GM23338 (cell line): ENCODE measurements at places on chromosomes 7 and 10. TPM values are rescaled to one million over a fixed set of nuclear protein-coding genes. Genes with fewer than 3 reads are reported as not detected.

Gene GIMAP6
- total RNA-seq, result not detected in 2 replicates

Gene SYT15B
- total RNA-seq, result 0.08 and 0.24 TPM in 2 replicates

Gene CH25H
- total RNA-seq, result 0.47 and 1.3 TPM in 2 replicates

Gene OR2A5
- not detected in 2 replicates for total RNA-seq

Gene AKR1C4
- not detected in 2 replicates for total RNA-seq

Gene KAZALD1
- 1.2 and 1.3 TPM in 2 replicates for total RNA-seq

Gene PRR15
- total RNA-seq, result 15.5 and 17.4 TPM in 2 replicates

Gene MALRD1
- 0.42 and 1.1 TPM in 2 replicates for total RNA-seq

Gene LEP
- not detected in 2 replicates for total RNA-seq

Gene PDZD7
- total RNA-seq, result 1.7 and 2.3 TPM in 2 replicates

Gene RADIL
- total RNA-seq, result 7.8 and 9.8 TPM in 2 replicates

Gene SLC26A3
- total RNA-seq, result not detected in 2 replicates

Gene WNT8B
- total RNA-seq, result 1.3 and 1.9 TPM in 2 replicates

Gene CAV1
- 16.0 and 22.5 TPM in 2 replicates for total RNA-seq

Gene RET
- 6.7 and 9.8 TPM in 2 replicates for total RNA-seq

Gene ACADSB
- 6.5 and 8.5 TPM in 2 replicates for total RNA-seq

Gene MEIG1
- 1.2 TPM in 1 of 2 replicates, not detected in the other for total RNA-seq

Gene CD36
- 1.7 and 1.8 TPM in 2 replicates for total RNA-seq

Gene ATXN7L1
- total RNA-seq, result 19.4 and 29.8 TPM in 2 replicates

Gene GSTO2
- 30.7 and 39.3 TPM in 2 replicates for total RNA-seq

Gene OTUD1
- total RNA-seq, result 8.3 and 12.2 TPM in 2 replicates

Gene CADPS2
- total RNA-seq, result 31.7 and 36.9 TPM in 2 replicates

Gene ATG9B
- total RNA-seq, result 1.2 and 2.2 TPM in 2 replicates

Gene THNSL1
- 5.8 and 7.3 TPM in 2 replicates for total RNA-seq

Gene FGL2
- not detected in 2 replicates for total RNA-seq

Gene IKZF1
- 0.43 and 1.8 TPM in 2 replicates for total RNA-seq

Gene LIPJ
- total RNA-seq, result 0.04 and 0.14 TPM in 2 replicates

Gene GALNT17
- 51.2 and 65.6 TPM in 2 replicates for total RNA-seq

Gene STEAP4
- total RNA-seq, result under 0.01 TPM in 1 of 2 replicates, not detected in the other

Gene TDRD1
- total RNA-seq, result 1.5 and 1.7 TPM in 2 replicates

Gene WASHC2C
- total RNA-seq, result 23.8 and 25.2 TPM in 2 replicates

Gene TMEM270
- not detected in 2 replicates for total RNA-seq

Gene CALN1
- 14.5 and 15.3 TPM in 2 replicates for total RNA-seq

Gene GRM3
- 1.9 and 3.8 TPM in 2 replicates for total RNA-seq

Gene TCERG1L
- total RNA-seq, result 1.8 and 5.5 TPM in 2 replicates

Gene SMKR1
- 0.70 TPM in 1 of 2 replicates, not detected in the other for total RNA-seq

Gene CPXM2
- total RNA-seq, result 5.3 and 8.1 TPM in 2 replicates

Gene PCLO
- total RNA-seq, result 6.4 and 7.4 TPM in 2 replicates

Gene GIMAP7
- total RNA-seq, result not detected in 2 replicates

Gene VPS41
- 41.2 and 45.9 TPM in 2 replicates for total RNA-seq

Gene NIPSNAP2
- total RNA-seq, result 29.8 and 30.0 TPM in 2 replicates

Gene VPS37D
- total RNA-seq, result 5.6 and 7.0 TPM in 2 replicates

Gene GNAT3
- total RNA-seq, result not detected in 2 replicates

Gene CYP3A7
- not detected in 2 replicates for total RNA-seq

Gene GIMAP1
- total RNA-seq, result not detected in 2 replicates

Gene CALHM1
- total RNA-seq, result 0.93 TPM in 1 of 2 replicates, not detected in the other

Gene METTL2B
- 48.3 and 72.0 TPM in 2 replicates for total RNA-seq

Gene SPDYE5
- total RNA-seq, result not detected in 2 replicates

Gene TEX36
- not detected in 2 replicates for total RNA-seq

Gene CDNF
- total RNA-seq, result 1.1 and 2.2 TPM in 2 replicates
